Omental fat pad (tissue), 4 donors: ENCODE measurements at places on chromosomes 12 and 14. TPM values are rescaled to one million over a fixed set of nuclear protein-coding genes. Genes with fewer than 3 reads are reported as not detected.

The TESPA1 gene
- 3.6 TPM for total RNA-seq

DNA sequence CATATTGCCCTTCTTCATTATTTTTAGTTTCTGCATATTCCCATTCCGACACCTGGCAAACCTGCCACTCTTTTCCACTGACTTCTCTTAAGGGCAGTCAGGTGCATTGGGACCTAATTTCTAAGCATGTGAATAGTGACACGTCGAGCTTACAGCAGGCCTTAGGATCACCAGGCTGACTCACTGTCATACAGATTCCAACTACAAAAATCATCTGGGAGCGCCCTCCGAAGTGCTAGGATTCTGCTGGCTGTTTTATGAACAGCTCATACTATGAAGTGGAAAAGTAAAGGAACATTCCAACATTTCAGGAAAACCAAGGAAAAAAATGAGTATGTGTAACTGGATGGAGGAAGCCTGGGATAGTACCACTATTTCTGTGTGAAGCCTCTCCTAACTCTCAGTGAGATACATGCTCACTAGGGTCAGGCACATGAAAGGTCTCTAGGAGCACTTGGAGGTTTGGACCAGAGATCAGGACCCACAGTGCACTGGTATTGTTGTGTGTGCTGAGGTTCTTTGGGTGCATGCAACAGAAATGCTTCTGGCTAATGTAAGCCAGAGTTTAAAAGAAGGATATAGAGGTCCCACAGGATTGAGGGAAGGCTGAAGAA is 257.4 kb downstream of the ZFP36L1 start:
- DNase-seq, result no peak

The RNASE7 gene
- total RNA-seq, result not detected

DNA sequence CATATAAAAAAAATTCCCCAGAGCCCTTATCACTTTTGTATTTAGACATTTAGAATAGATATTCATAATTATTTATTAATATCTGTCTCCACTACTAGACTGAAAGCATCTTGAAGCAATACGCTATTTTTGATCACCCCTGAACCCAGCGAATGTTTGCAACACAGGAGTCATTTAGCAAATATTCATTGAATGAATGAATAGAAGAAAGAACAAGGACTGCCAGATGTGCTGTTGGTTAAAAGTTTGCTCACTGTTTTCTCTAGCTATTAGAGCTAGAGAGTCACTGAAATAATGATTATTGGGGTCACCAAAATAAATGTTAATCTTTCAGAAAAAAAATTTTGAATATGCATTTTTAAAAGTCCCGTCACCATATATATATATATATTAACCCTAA is 174.3 kb downstream of the ACSS3 start:
- no peak for DNase-seq

DNA sequence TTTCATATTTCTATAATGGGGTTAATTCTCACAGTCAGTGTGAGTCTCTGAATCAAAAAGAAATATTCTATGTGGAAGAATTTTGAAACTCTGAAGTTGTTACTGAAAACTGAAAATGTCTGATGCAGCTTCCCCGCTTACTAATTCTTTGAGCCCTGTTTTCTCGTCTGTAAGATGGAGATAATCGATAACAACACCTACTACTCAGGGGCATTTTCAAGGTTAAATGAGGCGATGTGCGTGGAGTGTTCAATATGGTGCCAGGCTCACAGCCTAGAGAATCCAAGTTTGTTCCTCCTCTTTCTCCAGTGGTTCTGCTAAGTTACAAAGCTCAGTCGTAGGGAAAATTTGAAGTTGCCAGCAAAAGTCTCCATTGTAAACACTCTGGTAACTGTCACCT is 391.4 kb downstream of the FUT8 start:
- DNase-seq, result no peak

The SRGAP1 gene
- total RNA-seq, result 11.3 TPM

- DNase-seq, result no peak
Measured at GRCh38 chr12:53048033-53048779, 1.7 kb upstream of the TNS2 start.

DNA sequence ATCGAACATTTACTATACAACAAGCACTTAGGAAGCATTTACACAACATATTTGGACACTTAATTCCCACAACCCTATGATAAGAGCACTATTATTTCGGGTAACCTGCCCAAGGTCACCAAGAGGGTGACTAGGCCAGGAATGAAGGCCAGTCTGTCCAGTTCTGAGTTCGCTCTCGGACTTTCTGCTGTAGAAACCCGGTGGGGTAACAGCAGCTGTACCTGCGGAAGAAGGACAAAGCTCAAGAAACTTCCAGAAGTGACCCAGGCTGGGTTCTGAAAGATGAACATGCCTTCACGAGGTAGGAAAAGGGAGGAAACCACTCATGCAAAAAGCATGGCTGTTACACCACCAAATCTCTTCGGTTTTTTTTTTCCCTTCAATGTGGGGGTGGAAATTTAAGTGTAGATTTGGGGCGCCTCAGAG is 10.8 kb downstream of the PLA2G1B start:
- DNase-seq, result no peak

DNA sequence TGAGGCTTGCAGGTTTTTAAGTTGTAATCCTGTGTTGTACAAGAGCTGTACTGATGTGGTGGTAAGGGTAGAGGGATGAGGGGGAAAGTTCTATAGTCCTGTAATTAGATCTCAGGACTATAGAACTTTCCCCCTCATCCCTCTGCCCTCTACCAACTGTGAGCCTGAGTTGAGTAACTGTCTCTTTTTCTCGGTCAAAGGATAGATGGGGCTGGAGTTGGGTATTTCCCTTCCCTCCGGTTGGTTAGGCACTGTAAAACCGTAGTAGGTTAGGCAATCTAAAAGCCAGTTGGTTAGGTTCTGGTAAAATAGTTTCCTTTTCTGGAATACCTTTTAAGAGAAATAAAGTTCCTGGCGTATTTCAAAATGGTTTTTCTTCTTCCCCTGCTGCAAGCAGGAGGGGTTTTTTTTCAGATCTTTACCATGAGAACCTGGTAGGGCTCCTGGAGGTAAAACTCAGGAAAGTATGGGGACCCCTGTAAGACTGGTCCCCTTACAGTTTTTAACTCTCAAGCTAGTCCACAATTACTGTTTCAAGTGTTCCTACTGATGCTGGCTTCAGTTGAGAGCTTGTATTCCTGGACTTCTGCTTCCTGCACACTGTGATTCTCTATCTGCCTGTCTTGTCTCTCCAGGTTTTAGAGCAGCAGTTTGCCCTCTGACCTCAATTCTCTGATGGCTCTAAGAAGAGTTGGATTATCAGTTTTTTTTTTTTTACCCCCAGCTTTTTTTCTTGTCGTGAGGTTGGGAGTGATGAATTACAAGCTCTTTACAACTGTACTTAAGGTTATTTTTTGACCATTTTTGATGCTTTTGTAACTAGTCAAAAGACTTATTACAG is 58.7 kb downstream of the FUT8 start:
- no peak for DNase-seq

DNA sequence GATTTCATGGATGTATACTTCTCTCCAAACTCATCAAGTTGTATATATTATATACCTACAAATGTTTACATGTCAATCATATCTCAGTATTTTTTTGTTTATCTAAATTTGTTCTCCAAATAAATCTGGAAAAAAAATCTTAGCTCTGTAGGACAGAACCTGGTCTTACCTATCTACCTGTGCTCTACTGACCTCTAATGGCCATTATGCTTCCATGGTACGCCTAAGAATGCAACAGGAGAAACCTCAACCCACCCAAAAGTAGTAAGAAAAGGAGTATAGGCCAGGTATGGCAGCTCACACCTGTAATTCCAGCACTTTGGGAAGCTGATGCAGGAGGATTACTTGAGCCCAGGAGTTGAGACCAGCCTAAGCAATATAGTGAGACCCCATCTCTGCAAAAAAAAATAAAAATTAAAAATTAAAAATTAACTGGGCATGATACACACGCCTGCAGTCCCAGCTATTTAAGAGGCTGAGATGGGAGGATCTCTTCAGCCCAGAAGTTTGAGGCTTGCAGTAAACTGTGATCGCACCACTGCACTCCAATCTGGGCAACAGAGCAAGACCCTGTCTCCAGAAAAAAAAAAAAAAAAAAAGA is 8.7 kb downstream of the OR11H4 start:
- DNase-seq, result no peak

DNA sequence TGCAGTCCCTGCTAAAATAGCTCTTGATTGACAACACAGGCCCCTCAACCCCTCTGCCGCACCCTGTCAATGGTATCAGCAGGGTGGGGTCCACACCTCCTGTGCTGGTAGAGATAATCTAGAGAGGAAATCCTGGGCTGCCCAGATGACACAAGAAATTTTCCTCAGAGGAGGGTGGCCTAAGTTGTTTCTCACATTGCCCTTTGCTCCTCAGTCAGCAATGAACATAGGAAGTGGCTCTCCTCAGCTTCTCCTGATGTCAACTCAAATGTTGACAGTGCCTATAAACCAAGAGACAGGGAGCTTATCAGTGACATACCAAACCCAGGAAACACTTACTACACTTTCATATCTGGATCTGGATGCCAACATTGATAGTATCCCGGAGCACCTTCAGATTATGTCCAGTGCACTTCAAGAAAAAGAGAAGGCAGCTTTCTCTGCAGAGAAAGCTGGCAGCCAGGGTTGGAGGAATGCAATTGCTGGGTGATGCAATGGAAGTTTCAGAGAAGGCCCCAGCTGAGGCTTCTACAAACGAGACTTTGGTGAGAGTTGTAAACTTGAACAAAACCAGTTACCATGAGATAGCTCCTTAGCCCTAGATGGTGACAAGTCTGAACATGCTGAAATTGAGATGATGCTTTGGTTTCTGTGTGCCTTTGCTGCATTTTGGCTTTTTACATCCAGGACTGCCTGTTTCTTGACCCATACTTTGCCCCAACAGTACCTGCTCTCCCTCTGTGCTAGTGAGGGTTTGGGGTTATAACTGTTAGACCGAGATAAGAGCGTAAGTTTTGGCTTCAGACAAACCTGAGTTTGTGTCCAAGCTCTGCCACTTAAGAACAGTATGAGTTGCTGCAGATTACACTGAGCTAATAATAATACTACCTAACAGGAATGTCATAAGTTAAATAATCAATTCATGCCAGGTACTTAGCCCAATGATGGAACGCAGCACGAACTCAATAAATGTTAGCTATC is 183.5 kb downstream of the NUAK1 start:
- no peak for DNase-seq

DNA sequence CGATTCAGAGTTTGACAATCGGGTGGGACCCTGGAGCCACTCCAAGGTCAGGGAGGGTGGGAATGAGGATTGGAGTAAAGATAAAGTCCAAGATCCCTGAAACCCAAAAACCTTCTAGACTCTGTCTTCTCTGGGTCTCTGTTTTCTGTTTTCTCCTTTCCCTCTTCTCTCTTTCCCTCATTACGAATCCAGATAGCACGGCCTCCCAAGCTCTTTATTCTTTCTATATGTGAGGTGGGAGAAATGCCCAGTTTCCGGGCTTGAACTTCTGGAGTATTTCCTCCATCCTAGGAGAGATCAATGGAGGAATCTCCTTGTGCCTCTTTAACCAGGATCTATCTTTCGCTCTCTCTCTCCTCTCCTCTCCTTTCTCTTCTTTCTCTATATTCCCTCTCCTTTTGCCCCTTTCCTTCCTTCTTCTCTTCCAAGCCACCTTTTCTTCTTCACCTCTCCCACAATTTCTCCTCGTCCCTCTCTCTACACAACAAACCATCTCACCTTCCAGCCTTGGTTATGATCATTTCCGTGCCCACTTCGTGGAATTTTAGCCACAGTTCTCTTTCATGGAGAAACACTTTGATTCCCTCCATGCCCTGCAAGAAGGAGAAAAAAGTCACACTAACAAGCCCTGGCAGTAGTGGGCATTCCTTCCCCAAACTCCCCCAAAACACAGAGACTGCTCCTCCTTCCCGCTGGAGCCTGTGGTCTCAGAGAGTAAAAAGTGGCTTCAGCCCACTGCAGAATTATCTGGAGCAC is 4.4 kb downstream of the TBX5 start:
- DNase-seq, result no peak

The CTSG gene
- 5.8 TPM for total RNA-seq

DNA sequence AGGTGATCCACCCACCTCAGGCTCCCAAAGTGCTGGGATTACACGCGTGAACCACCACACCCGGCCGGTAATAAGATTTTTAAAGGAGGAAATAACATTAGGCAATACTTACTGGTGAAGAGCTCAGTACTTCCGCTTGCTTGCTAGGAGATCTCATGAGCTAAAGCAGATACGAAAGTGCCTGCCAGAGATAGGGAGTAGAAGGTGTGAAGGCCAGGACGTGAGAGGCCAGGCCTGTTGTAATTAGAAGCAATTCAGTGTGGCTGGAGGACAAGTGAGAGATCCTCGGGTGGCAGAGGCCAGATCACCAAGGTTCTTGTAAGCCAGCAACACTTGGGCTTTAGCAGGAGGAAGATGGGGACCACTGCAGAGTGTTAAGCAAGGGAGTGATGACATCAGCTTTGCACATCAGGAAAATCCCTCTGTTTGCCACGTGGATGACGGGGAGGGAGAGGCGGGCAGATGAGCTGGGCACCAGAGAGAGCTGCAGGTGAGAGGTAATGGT is 7.6 kb downstream of the TECPR2 start:
- DNase-seq, result no peak

The IL26 gene
- not detected for total RNA-seq

The ADAM21 gene
- not detected for total RNA-seq

- no peak for DNase-seq
Measured at GRCh38 chr14:58722441-58722840, 84.7 kb downstream of the DACT1 start.

- DNase-seq, result no peak
Measured at GRCh38 chr12:52360663-52361271, 6.5 kb downstream of the KRT85 start.

GRCh38 chr14:49623387-49623786 is 2.8 kb downstream of the MGAT2 start:
- DNase-seq, result no peak

The SLC5A8 gene
- total RNA-seq, result not detected

The NFE2 gene
- 2.6 TPM for total RNA-seq

- DNase-seq, result no peak
Measured at GRCh38 chr14:43877351-43877960, 629.6 kb downstream of the FSCB start.

DNA sequence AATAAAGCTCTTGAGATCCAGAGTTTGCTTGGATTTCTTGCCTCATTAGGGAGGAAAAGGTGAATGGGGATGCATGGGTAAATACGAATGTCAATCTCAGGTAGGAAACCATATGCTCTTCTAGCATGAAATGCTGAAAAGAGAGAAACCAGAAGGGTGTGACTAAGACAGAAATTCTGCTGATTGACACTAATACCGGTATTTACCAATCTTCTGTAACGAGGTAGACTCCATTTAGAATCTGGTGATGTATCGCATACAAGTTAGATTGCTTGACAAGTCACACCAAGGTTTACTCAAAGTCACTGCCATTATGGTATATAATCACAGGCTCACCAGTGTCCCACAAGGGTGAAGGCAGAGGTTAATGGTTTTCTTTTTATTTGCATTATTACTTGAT is 337.9 kb downstream of the NRXN3 start:
- DNase-seq, result no peak
